ENCODE measurements at places on chromosomes 7 and 10.

GRCh38 chr7:5284304-5285281 lies 1.9 kb downstream of the SLC29A4 start:
- no peak for DNase-seq

DNA sequence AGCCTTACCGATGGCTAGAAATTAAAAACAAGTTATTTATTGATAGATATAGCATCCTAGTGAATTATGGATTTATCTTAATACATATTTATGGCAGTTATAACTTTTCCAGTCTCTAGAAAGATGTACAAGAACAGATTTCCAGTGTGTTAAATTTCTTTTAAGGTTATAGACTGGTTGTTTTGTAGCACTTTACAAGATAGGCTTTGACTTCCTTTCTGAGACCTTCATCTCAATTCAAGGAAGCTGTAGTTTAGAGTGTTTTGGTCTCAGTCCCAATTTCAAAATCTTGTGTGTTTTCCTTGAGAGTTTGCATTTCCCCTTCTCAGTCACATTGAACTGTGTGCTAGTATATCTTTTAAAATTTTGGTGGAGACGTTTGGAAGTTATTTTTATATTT lies 30.1 kb downstream of the PLEKHA1 start:
- no peak for DNase-seq

DNA sequence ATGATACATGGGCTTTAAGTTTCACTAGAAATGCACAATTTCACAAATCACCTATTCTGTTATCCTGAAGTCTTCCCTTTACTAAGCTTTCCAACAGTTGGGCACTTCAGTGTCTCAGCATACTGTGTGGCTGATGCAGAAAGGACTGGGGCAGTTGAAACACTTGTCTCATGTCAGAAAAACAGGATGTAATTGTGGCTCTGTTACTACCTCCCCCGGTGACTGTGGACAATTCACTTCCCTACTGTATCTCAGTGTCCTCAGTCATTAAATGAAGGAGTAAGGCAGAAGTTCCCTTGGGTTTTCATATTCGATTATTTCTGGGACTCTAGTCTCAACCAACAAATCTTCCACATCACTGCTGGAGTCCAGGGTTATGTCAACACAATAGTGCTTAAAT lies 17.9 kb downstream of the ANKRD22 start:
- peak; percentile 83 for DNase-seq

DNA sequence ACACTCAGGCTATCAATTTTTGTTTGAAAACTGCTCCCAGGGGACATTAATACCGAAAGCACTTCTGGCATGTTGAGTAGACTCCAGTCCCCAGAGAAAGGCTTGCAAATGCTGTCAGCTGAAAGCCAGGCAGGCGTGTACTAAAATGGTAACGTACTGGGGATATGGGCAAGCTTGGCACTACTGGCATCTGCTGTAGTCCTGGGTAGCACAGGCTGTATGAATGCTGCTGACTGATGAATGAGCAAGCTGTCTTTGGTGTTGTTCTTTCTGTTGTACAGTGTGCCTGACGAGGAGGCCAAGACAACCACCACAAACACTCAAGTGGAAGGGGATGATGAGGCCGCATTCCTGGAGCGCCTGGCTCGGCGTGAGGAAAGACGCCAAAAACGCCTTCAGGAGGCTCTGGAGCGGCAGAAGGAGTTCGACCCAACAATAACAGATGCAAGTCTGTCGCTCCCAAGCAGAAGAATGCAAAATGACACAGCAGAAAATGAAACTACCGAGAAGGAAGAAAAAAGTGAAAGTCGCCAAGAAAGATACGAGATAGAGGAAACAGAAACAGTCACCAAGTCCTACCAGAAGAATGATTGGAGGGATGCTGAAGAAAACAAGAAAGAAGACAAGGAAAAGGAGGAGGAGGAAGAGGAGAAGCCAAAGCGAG lies 53.5 kb upstream of the AGBL3 start:
- DNase-seq = no peak

DNA sequence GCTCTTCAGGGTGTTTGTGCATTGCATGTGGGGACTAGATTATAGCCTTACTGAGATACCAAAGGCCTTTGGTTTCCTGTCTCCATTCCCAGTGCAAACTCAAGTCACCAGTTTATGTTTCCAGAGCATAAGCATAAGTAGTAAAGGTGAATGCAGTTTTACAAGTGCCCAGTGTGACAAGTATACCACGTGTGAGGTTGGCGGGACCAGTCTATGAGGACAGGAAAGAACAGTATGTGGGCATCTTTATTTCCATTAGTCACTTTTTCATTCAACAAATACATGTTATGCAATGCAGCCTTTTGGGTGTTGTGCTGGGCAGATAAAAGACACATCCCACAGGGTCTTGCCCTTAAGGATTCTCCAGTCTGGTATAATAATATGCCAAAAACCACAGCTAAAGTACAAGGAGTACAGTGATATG lies 146.5 kb downstream of the ARID5B start:
- no peak for DNase-seq

- DNase-seq = no peak
Observed at GRCh38 chr7:93097388-93097787, 20.4 kb downstream of the SAMD9 start.

DNA sequence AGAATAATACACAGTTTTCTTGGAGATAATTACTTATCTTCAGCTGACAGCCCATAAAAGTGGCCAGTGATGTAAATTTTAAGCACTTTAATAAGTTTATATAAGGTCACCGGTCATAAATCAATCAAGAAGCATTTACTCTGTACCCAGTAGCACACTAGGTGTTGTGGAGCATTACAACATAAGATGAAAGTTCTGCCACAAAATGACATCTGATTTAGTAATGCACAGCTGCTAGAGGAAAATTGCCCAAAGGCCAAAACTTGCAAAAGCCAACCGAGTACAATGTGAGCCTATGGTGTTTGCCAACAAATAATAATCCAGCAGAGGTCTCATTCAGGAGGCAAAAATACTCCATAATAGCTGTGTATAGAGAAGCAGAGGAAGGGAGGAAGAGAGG lies 63.6 kb downstream of the GPR37 start:
- no peak for DNase-seq

DNA sequence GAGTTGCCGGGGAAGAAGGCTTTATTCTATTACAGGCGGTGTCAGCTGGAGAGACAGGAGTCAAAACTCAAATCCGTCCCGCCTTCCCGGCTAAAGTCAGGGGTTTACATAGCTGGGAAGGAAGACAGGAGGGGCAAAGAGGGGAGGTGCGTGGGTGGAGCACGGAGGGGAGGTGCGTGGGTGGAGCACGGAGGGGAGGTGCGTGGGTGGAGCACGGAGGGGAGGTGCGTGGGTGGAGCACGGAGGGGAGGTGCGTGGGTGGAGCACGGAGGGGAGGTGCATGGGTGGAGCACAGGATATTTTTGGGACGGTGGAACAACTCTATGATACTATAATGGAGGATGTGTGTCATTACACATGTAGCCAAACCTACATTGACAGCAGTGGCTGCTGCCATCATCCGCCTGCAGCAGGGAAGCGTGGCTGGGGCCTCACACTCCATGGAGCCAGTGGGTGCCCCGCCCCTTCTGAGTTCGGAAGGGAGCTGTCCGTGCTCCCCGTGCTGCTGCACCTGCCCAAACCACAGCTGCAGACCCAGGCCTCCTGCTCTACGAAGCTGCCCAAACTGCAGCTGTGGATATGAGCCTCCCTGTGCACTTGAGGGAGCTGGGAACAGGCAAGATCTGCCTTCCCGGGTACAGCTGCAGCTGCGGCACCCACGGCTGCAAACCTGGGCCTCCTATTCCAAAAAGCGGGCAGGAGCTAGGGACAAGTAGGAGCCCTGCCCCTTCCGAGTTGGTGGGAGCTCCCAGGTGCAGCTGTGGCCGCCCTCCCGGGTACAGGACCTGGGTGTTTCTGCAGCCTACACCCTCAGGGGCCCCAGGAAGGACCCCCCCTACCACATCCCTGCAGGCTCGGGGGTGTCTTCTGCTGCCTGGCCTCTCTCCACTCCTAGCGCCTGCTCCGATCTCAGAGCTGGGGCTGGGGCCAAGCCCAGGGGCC lies 119.4 kb downstream of the DYNC2I1 start:
- no peak for DNase-seq

- DNase-seq = no peak
Observed at GRCh38 chr7:142328551-142328950, 70.7 kb upstream of the PRSS58 start.

- no peak for DNase-seq
Observed at GRCh38 chr10:12025591-12025990, 17.0 kb downstream of the UPF2 start.

- no peak for DNase-seq
Observed at GRCh38 chr7:25262586-25262985, 34.3 kb upstream of the NPVF start.

DNA sequence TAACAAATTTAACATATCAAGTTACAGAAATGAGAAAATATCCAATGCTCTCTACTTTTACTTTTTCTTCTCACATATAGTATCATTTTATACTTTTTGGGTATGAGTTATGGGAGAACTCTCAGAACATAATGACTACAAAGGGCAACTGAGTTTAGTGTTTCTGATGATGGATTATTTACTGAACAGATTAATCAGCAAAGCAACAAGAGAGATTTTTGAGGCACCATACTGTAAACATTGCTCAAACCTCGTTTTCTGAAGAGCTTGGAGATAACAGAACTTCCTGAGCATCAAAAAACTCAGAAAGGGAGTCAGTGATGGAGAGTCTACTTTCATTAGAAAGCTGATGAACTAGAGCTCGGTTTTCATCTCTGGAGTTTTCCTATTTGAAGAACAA lies 84.8 kb upstream of the GSDME start:
- DNase-seq = no peak

DNA sequence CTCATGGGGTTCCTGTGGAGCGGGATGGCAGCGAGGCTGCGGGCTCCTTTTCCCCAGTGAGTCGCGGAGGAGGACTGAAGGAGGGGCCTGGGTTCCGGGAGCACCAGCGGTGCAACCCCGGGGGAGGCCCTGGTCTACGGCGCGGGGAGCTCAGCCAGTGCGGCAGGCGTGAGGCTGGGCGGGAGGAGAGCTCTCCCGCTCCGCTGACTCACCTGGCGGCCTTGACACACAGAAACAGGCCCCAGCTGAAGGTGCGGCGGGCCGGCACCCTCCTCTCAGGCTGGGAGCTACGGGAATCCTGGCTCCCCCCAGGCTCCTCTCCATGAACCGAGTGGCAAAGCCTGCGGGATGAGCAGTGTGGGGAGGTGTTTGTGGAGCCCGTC lies 6.8 kb upstream of the NOM1 start:
- no peak for DNase-seq

- DNase-seq = no peak
Observed at GRCh38 chr7:24401628-24402593, 117.9 kb downstream of the NPY start.

GRCh38 chr10:124083740-124084397 lies 9.5 kb downstream of the CHST15 start:
- DNase-seq = no peak

- no peak for DNase-seq
Observed at GRCh38 chr10:70940834-70941568, 52.6 kb upstream of the PCBD1 start.

GRCh38 chr7:75879771-75880184 lies 944 bp downstream of the RHBDD2 start:
- DNase-seq = no peak

DNA sequence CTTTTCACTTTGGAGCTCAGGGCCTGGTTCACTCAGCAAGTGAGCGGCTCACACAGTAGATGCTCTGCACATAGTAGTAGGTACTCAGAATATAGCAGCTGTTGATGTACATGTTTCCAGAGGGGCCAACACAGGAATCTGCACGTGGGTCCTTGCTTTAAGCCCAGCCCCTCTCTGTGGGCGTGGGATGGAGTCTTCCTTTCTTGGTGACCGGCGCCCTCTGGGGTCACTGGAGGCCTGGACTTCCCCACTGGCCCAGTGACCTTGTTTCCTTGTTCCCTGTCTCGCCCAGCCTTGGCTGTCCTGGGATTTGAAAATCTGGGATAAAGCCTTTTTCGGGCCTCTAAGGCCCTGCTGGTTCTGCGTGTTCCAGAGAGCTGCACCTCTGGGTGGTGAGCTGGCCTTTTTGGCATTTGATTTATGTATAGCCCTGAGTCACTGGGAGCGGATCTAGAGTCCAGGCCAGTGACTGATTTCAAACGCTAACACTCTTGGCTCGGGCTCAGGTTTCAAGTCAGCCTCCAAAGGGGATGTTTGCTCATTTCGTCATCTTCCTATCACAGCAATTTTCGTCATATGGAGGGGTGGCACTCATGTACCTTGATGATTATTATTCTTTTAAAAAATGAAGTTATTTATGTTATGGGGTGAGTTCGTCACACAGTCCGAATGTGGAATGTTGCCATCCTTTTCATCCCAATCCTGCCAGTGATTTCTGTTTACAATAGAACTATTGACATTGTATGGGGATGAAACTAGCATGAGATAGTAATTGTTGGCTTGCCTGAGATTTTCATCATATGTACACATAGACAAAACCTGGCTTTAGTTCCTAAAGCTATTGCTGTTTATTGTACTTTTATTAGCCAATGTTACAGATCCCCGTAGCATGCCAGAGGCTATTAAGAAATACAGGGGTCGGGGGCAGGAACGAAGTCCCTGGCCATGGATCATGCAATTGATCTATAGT lies 65.5 kb downstream of the CUX1 start:
- peak; percentile 18 for DNase-seq

GRCh38 chr10:86191166-86191565 lies 175.4 kb downstream of the GRID1 start:
- no peak for DNase-seq
